ENCODE measurements at places on chromosomes 5 and 9. TPM values are rescaled to one million over a fixed set of nuclear protein-coding genes. Genes with fewer than 3 reads are reported as not detected.

Gene LCN15
- total RNA-seq, result not detected

Gene IFNB1
- not detected for total RNA-seq

Gene GLRA1
- total RNA-seq, result not detected

Gene ZNF883
- total RNA-seq, result 2.2 TPM

Gene TSSK1B
- 0.64 TPM for total RNA-seq

Gene CDKN2B-AS1
- 9.5 TPM for total RNA-seq

Gene JAKMIP2
- 3.2 TPM for total RNA-seq

Gene OR1L6
- not detected for total RNA-seq

Gene CTXN3
- not detected for total RNA-seq

Gene PCDHGA8
- total RNA-seq, result 3.0 TPM

Gene PCSK5
- 1.7 TPM for total RNA-seq

Gene MARCHF11
- not detected for total RNA-seq

Gene COL5A1
- total RNA-seq, result 295 TPM

Data from fibroblast of villous mesenchyme (primary cell).